Activated CD8-positive, alpha-beta T cell treated with anti-CD3 and anti-CD28 coated beads, Interleukin-2, amount 10 ng/mL, durations not matched to agents 7 days and 5 days (primary cell): ENCODE measurements at places on chromosomes 12 and 14. TPM values are rescaled to one million over a fixed set of nuclear protein-coding genes. Genes with fewer than 3 reads are reported as not detected.

The DPF3 gene
- 10.7 TPM for total RNA-seq

GRCh38 chr14:20684662-20685456 lies 499 bp downstream of the RNASE4 start:
- DNase-seq, result no peak

The CLEC14A gene
- not detected for total RNA-seq

GRCh38 chr12:108565976-108566375 lies 3.6 kb downstream of the ISCU start:
- DNase-seq, result peak; percentile 52

DNA sequence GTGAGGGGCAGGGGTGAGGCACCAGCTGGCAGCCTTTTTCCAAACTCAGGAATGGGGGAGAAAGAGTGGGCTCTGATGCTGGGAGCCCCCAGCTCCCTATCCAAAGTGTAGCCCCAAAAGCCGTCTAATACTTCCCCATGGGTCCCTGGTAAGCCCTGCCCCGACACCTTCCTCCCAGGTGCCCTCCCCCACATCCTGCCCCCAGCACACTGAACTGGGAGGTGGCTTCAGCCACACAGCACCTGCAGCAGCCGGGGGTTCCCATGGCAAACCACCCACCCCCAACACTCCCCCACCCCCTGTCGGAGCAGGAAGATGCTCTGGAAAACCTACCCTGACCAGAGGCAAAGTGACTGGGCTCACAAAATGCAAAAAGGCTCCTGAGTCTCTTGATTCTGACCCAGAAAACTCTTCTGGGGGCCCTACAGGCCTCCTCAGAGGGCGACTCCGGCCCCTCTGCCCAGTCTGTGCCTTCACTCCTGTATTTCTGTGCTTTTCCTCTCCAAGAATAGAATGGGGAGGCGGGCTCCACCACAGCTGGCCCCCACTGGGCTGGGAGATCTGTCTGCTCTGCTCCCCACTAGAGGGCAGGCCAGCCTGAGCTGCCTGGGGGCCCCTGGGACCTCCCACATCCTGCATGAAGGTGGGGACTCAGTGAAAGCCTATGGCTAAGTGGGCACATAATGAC lies 81.6 kb downstream of the ITPK1 start:
- DNase-seq, result peak; percentile 77

GRCh38 chr12:23559268-23559753 lies 390.2 kb downstream of the SOX5 start:
- no peak for DNase-seq

GRCh38 chr12:29559198-29559597 lies 61.7 kb upstream of the OVCH1 start:
- no peak for DNase-seq

GRCh38 chr14:57171363-57171762 lies 97.3 kb downstream of the EXOC5 start:
- DNase-seq, result no peak

DNA sequence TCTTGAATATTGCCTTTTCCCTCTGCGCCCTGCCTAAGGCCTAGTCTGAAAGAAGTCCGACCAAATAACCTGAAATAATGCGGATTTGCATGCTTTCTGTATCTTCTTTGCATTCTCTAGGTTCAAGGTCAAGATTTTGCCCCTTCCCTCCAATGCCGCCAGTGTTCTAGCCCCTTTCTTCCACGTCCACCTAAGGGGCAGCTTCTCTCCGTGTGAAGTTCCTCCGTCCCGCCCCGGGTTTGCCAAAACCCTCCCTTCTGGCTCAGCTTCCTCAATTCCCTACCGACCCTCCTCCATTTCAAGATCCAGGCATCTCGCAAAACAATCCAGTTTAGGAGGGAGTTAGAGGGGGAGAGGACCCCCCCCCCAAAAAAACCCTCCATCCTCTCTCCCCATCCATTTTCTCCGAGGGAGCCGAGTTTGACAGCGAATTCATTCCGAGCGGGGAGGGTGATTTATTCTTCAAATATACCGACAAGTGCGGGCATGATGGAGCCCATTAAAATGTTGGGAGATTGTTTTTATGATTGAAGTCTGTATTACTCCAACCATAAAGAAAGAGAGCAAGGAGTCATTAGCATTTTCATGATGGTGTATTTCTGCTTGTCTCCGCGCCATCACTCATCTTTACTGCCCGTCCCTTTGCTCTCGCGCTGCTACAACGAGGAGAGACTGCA lies 20.9 kb upstream of the ATP5MC2 start:
- DNase-seq, result no peak

- no peak for DNase-seq
These were observed 3.6 kb downstream of the MGAT2 start for GRCh38 chr14:49623941-49624839.

The RDH16 gene
- total RNA-seq, result 0.37 TPM

GRCh38 chr12:42483521-42483790 lies 106.1 kb downstream of the PRICKLE1 start:
- no peak for DNase-seq

The TRHDE gene
- not detected for total RNA-seq

DNA sequence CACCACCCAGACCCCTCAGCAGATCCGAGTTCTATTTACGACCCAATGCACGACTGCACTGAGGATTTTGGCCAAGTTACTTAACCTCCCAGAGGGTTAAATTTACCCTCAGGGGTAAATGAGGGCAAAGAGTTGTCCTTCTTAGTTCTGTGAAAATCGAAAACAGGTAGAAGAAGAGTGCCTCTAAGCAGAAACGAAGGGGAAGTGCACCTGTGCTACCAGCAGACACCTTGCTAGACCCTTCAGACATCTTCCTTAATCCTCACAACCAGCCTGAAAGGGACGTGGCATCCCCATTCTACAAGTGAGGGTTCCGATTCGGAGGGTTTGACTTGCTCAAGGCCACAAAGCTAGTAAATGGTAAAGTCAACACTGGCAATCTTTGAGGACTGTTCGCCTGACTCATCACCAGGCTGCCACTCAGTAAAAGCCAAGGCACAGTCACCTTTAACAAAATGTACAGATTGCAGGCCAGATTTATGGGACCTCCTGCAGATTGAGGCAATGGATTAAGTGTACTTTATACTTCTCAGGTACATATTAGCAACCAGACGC lies 1.6 kb downstream of the GSG1 start:
- DNase-seq, result no peak

DNA sequence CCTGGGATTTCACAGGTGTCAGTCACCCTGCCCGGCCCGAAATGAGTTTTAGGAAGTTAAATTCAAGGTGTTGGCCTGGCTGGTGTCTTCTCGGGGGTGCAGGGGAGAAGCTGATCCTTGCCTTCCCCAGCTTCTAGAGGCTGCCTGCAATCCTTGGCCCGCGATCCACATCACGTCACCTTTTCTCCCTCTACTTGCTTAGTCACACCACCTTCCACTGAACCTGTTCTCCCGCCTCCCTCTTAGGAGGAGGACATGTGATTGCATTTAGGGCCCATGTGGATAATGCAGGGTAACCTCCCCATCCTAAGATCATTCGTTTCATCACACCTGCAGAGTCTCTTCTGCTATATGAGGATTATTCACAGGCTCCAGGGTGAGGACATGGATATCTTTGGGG lies 25.4 kb upstream of the ATXN2 start:
- DNase-seq, result no peak

The LRTM2 gene
- not detected for total RNA-seq

DNA sequence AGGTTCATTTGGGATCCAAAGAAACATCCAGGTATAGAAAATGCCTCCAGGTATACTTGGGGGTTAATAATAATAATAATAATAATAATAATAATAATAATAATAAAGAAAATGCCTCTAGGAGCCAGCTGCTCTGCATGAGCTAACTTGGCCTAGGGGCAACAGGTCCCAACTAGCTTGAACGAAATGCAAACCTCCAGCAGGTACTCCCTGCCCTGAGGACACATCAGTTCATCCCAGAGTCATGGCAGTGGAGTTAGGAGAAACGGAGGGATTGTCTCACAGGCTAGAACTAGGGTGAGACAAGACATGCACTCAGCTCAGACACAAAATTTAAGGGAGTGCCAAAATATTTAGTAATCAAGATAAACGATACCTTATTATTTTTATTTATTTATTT lies 12.5 kb upstream of the TMEM229B start:
- DNase-seq, result no peak

The AMHR2 gene
- total RNA-seq, result not detected

DNA sequence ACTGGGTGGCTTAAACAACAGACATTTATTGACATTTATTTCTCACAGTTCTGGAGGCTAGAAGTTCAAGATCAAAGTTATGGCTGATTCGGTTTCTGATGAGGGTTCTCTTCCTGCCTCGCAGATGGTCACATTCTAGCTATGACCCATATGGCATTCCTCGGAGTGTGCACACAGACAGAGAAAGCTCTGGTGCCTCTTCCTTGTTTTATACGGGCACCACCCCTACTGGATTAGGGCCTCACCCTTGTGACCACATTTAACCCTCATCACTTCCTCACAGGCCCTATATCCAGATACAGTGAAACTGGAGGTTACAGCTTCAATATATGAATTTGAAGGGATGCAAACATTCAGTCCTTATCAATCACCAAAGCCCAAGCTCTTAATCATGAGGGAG lies 77.0 kb upstream of the OVCH1 start:
- no peak for DNase-seq
